Vagina (tissue), 2 donors: ENCODE measurements at places on chromosomes 12 and 14. TPM values are rescaled to one million over a fixed set of nuclear protein-coding genes. Genes with fewer than 3 reads are reported as not detected.

GRCh38 chr12:89593873-89594272 is 68.0 kb upstream of the POC1B start:
- no peak for DNase-seq
- no peak overlapping the region for H3K27ac ChIP-seq
- H3K4me3 ChIP-seq, result no peak overlapping the region
- no peaks in the 10 kb centered on the region for H3K27me3 ChIP-seq
- no peaks in the 10 kb centered on the region for H3K4me1 ChIP-seq

GRCh38 chr12:56128670-56129205 is 671 bp downstream of the ESYT1 start:
- H3K27me3 ChIP-seq, result no peaks in the 10 kb centered on the region
- H3K4me1 ChIP-seq, result peaks cover 35% of the 10 kb centered on the region
- peak overlapping the region; percentile 75 for H3K4me3 ChIP-seq
- H3K27ac ChIP-seq, result peak overlapping the region; percentile 95
- DNase-seq, result peak; percentile 96

- no peak overlapping the region for H3K4me3 ChIP-seq
- no peaks in the 10 kb centered on the region for H3K36me3 ChIP-seq
- no peaks in the 10 kb centered on the region for H3K4me1 ChIP-seq
- DNase-seq, result no peak
Observed at GRCh38 chr12:95908573-95908972, 33.8 kb downstream of the CCDC38 start.

- no peak overlapping the region for H3K27ac ChIP-seq
- no peaks in the 10 kb centered on the region for H3K27me3 ChIP-seq
- no peak overlapping the region for H3K4me3 ChIP-seq
- H3K4me1 ChIP-seq, result no peaks in the 10 kb centered on the region
- no peak for DNase-seq
Observed at GRCh38 chr14:71967704-71968103, 35.5 kb downstream of the RGS6 start.

DNA sequence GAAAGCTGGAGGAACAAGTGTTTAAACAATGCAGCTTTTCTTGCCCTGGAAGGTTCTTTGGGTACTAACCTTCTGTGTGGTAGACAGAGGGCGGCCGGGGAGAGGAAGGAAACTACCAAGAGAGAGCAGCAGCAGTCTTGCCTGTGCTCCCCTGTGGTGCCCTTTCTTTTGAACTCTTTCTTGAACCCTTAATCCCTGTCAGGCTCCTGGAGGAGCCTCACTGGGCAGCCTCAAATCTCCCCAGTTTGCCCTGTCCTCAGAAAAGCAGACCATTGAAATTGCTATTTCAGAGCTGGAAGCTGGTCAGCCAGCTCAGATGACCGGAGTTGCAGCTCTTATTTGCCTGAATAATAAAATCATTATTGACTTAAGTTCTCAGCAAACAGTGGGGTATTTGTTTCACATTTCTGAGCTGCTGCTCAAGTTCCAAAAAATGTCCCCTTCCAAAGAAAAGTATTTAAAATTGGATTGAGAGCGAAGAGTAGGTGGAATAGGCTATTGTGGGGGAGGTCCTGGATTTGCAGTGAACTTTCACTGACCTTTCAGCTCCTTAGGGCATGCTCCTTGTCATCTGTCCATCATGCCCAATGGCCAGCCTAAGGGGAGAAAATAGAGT is 42.1 kb upstream of the RNASE3 start:
- no peak for DNase-seq
- no peaks in the 10 kb centered on the region for H3K36me3 ChIP-seq
- H3K4me3 ChIP-seq, result no peak overlapping the region
- no peaks in the 10 kb centered on the region for H3K27me3 ChIP-seq

Gene OTOGL
- under 0.01 TPM for total RNA-seq
